ENCODE measurements at places on chromosomes 11 and 22.

DNA sequence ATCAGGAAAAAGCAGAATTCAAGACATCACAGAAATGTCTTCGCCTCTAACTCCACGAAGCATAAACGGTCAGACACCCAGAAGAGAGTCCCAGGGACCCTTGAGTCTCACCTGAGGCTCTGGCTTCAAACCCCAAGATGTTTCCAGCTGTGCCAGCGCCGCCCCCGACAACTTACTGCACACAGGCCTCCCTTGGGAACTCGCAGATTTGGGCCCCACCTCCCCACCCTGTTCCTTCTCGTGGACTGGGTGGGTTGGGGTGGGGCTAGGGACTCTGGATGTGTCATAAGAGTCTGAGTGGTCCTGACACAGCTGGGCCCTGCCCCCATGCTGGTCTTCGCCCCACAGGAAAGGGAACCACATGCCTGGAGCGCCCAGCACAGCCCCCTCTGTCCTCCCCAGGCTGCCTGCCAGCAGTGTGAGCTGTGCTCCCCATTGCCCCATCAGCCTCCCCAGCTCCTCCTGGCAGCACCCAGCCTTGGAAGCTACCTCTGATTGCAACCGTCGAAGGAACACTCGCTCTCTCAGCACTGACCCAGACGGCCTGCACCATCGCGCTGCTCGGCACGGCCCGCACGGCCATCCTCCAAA is 147.5 kb downstream of the CRYBB2 start:
- no peak for DNase-seq

- DNase-seq: no peak
Observed at GRCh38 chr11:30310623-30311022, 12.3 kb upstream of the ARL14EP start.

DNA sequence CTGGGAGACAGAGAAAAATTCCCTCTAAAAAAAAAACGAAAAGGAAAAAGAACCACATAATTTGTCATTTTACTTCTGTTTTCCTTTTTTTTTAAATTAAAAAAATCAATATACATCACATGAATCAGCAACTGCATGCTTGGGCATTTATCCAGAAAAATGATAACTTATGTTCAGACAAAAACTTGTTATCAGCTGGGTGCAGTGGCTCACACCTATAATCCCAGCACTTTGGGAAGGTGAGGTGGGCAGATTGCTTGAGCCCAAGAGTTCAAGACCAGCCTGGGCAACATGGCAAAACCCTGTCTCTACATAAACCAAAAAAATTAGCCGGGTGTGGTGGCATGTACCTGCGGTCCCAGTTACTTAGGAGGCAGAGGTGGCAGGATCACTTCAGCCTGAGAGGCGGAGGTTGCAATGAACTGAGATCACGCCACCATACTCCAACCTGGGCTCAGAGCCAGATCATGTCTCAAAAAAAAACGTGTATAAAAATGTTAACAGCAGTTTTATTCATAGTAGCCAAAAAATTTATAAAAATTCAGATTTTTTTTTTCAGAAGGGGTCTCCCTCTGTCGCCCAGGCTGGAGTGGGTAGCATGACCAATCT is 28.5 kb downstream of the AMBRA1 start:
- DNase-seq: no peak

- no peak for DNase-seq
Observed at GRCh38 chr22:31897842-31898805, 46.2 kb upstream of the YWHAH start.

GRCh38 chr11:102513869-102514268 is 16.7 kb downstream of the MMP7 start:
- DNase-seq: no peak

DNA sequence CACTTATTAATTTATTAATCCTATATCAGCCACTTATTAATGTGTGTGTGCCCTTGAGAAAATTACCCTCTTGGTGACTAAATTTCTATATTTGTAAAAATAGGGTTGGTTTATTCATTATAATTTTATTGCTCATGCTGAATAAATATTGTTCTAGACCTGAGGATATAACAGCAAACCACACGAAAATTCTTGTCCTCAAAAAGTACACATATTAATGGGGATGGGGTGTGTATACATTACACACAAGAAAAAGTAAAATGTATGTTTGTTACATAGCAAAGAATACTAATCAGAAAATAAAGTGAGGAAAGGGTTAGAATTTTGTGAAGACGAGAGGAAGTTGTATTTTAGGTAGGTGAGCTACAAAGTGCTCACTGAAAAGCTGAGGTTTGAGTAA is 1068.9 kb upstream of the RAG2 start:
- no peak for DNase-seq

GRCh38 chr11:2575591-2576051 is 124.2 kb downstream of the KCNQ1OT1 start:
- no peak for DNase-seq

DNA sequence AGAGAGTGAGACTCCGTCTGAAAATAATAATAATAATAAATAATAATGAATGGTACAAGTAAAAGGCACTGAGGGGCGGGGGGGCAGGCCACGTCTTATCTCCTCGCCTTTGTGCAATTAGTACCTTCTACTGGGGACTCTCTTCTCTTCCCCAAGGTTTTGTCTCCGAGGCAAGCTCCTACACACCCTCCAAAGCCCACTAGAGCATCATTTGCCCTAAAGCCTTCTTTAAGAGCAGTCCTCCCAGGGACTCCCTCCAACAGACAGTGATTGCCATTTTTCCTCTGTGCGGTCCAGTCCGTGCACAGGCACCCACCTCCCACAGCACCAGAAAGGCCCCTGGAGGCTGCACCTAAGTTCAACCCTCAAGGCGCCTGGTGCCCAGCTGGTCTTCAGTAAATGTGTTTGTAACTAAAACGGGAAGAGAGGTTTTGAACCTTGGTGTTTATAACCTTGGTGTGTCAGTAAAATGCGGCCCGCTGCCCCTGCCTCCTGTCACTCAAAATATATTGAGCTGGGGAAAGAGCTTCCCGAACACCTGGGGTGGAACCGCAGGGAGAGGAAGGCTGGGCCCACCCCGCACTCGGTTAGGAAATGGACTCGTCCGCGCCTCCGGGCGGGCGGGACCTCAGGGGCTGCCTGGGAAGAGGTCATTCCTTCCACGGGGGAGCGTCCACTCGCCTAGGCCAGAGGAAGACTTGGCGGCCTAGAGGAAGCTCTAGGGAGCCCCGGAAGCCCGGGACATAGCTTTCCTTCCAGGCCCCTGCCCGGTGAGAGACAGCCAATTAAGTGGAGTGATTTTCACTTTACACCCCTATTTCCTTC is 4.7 kb upstream of the KDELR3 start:
- DNase-seq: no peak

DNA sequence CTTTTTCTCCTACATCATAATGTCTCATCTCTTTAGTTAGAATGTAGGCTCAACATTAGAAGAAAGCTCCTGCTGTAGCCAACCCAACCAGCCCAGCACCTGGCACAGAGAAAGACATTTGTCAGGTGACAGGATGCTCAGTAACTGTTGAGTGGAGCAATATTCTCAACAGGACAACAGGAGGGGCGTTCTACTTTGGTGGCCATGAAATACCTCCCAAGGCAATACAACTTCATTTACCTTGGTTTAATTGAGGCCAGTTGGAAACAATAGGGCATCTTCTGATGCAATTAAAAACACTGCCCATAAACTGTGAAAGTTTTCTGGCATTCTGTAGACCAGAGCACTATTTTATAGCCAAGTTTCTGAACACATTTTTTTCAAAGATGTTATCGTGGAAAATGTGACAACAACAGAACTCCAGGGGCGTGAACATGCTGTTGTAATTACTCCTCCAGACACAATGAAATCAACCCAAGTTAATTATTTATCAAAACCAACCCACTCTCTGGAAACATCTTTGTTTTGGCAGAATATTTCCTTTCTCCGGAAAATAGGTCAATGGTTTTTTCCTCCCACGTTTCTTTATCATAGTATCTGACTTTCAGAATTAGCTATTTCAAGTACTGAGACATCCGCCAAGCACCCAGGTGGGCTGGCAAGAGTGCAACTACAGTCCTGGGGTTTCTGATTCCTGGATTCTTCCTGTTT is 538.1 kb downstream of the SOX6 start:
- DNase-seq: no peak

DNA sequence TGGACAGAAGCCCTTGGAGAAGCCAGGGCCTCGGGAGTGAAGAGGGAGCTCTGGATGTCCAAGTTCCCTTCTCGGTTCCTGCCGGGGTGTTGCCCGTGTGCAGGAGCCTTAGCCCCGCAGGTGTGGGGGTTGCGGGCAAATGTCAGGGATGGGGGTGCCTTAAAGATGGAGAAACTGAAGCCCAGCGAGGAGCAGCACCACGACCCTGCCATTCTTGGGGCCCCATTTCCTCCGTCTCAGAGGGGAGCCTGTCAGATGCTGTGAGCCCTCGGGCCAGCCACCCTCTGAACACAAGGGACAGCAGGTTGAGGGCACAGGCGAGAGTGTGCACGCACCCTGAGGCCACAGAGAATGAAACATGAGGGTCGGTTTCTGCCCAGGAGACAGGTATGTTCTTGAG is 6.3 kb downstream of the OSBPL5 start:
- no peak for DNase-seq

DNA sequence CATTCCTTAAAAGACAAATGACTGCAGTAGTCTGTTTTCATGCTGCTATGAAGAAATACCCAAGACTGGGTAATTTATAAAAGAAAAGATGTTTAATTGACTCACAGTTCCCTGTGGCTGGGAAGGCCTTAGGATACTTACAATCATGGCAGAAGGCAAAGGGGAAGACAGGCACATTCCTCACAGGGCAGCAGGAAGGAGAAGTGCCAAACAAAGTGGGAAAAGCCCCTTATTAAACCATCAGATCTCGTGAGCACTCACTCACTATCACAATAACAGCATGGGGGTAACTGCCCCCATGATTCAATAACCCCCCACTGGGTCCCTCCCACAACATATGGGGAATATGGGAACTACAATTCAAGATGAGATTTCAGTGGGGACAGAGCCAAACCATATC is 16.4 kb upstream of the OR2AT4 start:
- no peak for DNase-seq

DNA sequence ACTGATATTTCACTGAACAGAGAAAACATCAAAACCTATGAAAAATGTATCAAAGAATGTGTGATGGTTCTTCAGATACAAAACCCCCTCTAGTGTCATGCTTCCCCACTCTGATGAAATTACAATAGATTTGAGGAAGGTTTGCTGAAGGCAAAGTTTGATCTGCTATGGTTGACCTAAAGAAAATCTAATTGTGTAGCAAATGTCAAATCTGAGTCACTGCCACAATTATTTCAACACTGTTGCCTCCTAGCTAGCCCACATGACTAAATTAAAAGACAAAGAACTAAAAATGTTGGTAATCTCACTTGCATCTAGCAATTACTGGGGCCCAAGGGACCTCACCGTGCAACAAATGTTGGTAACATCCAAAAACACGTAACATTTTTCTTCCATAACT is 728.0 kb downstream of the DLG2 start:
- DNase-seq: no peak

DNA sequence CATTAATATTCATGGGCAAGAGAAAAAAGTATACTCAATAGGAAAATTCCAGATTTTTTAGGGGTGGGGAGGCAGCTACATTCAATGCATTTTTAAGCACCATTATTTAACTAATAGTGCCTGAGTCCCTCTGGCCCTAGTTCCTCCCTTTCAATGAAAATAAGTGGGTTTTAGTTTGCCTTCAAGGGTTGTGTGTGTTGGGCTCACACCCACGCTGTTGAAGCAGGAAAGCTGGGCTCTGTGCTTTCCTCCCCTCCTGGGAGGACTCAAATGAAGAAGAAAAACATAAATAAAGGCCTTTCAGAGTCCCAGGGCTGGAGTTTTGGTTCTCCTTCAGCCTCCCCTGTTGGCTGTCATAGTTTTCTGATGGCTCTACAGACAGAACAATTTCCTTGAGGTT is 366.2 kb downstream of the MIAT start:
- DNase-seq: no peak

- DNase-seq: no peak
Observed at GRCh38 chr11:1392111-1392510, 2.4 kb downstream of the BRSK2 start.

- no peak for DNase-seq
Observed at GRCh38 chr11:19766810-19767209, 54.2 kb downstream of the NAV2 start.

- no peak for DNase-seq
Observed at GRCh38 chr11:45815747-45816146, 10.8 kb downstream of the SLC35C1 start.

DNA sequence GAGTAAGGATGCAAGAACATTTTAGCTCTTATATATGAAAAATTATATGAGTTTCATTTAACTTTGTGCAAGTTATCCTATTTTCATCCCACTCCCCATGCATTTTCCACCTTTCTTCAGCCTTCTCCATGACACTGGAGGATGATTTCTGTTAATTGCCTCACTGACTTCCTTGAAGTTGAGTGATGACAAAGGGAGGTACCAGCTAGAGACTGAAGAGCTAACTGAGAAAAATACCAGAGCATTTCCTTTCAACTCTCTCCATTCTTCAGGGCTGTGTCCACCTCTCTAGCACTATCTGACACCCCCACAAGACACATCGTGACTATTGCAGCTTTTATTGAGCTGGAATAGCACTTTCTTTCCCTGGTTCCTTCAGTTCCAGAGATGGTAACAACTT is 711.6 kb upstream of the LRRC4C start:
- no peak for DNase-seq

DNA sequence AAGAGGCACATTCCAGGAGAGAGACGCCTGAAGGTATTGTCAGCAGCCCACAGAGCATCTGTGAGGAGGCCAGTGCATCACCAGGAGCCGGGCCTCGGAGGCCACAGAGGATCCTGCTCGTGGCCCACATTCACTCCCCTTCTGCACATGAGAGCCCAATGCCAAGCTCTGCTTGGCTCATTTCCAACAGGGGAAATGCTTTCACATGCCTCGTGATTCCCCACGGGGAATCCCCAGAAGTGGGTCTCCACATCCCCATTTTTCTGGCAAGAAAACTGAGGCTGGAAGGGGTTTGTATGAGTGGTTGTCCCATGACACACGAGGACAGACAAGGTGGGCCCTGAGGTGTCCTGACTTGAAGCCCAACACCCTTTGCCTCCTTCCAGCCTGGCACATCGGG is 34.4 kb downstream of the TP53I11 start:
- no peak for DNase-seq

DNA sequence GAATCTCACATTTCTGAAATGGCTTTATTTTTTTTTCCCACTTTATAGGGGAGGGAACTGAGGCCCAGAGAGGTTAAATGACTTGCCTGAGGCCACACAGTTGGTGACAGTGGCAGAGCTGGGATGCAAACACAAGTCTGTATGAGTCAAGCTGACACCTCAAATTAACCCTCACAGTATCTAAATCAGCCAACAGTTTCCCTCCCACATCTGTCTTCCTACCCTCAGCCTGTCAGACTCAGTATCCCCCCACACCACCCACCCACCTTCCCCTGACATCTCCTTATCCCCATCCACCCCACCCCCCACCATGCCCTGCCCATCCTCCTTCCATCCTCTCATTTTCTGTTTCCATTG is 95.2 kb downstream of the TP53I11 start:
- no peak for DNase-seq
